ENCODE measurements at places on chromosomes 13 and 19.
A peak's percentile ranks its signal among the peaks of the same experiment; 100 is the strongest.

DNA sequence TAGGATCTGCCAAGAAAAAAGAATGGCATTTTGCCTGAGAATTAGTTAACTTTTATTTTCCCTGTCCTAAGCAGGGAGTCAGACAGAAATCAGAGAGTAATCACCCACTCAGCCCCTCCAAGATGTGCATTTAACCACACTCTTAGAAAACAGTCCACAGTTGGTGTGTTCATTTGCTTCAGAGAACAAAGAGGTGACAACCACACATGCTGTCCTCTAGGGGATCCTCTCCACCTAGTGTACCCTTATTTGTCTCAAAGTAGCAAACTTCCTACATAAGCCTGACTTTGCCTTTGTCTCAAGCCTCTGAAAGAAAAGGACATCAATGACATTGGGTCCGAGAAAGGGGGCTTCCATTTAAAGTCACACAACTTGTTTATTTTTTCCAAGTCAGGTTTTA is 107.0 kb upstream of the RFC3 start:
- H3K27ac ChIP-seq, result no peak overlapping the region
- no peak for DNase-seq
- no peaks in the 10 kb centered on the region for H3K4me1 ChIP-seq
- H3K27me3 ChIP-seq, result no peaks in the 10 kb centered on the region
- H3K4me3 ChIP-seq, result no peak overlapping the region

DNA sequence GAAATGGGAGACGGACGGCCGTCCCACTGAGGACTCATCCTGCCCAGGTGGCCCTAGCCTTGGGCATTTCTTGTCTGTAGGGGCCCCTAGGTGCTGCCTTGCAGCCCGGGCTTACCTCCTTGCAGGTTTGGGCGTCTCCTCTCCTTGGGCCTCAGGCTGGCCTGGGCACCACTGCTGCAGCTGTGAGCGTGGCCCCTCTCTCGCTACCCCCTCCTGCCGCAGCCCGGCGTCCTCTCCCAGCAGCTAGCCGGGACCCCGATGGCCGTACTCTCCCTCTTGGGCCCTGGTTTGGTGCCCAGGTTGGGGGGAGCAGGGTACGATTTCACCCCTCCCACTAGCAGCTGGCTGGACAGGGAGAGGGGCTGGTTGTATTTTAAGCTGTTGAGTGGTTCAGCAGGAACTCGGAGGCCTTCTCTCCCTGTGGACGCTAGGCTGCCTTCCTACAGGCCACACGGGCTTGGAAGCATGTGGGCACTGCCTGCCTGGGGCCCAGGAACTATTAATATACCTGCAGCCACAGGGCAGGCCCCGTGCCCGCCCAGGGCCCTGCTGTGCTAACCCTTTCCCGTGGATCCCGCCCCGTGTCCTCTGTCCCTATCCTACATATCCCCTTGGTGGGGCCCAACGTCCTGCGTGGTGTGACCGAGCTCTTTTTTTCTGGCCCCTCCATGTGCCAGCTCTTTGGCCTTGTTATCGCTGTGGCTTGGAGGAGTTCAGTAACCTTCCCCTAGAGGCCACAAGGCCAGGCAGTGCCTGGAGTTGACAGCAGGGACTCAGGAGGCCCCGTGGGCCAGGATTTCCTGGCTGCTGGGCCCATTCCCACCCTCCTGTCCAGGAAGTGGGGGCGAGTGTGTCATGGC is 11.7 kb downstream of the NDUFB7 start:
- H3K36me3 ChIP-seq, result peaks cover 7% of the 10 kb centered on the region
- H3K4me1 ChIP-seq, result peaks cover 45% of the 10 kb centered on the region
- H3K27ac ChIP-seq, result no peak overlapping the region
- H3K4me3 ChIP-seq, result no peak overlapping the region
- DNase-seq, result no peak

GRCh38 chr13:42388326-42388725 is 116.4 kb downstream of the AKAP11 start:
- H3K27me3 ChIP-seq, result no peaks in the 10 kb centered on the region
- H3K27ac ChIP-seq, result no peak overlapping the region
- no peak for DNase-seq

GRCh38 chr13:103961129-103961528 is 894.9 kb upstream of the SLC10A2 start:
- no peak overlapping the region for H3K27ac ChIP-seq
- H3K4me1 ChIP-seq, result no peaks in the 10 kb centered on the region
- no peaks in the 10 kb centered on the region for H3K27me3 ChIP-seq
- no peak for DNase-seq
- no peaks in the 10 kb centered on the region for H3K36me3 ChIP-seq

DNA sequence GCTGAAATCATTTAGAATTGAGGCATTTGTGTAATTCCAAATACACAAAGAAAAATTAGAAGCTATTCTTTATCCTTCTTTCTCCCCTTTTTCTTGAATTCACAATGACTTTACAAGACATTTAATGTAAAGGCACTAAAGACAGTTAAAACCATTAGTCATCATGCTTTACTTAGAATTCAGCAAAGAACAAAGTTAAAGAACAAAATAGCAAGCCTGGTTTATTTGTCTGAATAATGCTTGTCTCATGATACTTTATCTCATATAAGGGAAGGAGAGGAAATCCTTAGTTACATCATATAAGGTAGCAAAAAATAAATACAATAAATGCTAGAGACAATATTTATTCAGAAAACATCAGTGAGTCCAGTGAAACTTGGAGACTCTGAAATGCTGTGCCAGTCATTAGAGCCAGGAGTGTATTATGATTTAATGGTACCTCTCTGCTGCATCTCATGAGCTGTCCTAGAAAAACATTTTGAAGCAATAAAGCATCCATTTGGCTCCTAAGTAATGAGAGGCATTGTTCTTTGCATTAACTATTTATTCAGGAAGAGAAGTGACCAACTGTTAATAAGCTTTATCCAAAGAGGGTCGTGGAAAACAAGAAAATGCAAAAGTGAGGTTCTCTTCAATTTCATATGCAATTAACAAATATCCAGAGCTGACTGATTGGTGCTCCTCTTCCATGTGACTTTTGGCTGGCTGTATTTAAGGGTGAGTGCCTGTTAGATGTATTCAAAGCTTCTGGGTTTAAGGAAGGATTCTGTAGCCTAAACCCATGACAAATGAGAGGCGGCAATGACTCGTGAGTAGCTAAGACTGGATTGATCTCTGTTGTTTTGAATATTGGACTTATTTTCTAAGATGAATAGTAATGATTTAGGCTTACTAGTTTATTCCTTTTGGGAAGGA is 105.0 kb downstream of the DGKH start:
- no peak overlapping the region for H3K27ac ChIP-seq
- no peaks in the 10 kb centered on the region for H3K4me1 ChIP-seq
- H3K27me3 ChIP-seq, result no peaks in the 10 kb centered on the region
- H3K36me3 ChIP-seq, result no peaks in the 10 kb centered on the region

- peak overlapping the region; percentile 12 for H3K4me3 ChIP-seq
- no peaks in the 10 kb centered on the region for H3K36me3 ChIP-seq
- H3K27ac ChIP-seq, result no peak overlapping the region
- DNase-seq, result no peak
These were observed 60.8 kb downstream of the ALOX5AP start for GRCh38 chr13:30796132-30796572.
